Muscle of leg (tissue), 16 donors: ENCODE measurements at places on chromosomes 12 and 14.

DNA sequence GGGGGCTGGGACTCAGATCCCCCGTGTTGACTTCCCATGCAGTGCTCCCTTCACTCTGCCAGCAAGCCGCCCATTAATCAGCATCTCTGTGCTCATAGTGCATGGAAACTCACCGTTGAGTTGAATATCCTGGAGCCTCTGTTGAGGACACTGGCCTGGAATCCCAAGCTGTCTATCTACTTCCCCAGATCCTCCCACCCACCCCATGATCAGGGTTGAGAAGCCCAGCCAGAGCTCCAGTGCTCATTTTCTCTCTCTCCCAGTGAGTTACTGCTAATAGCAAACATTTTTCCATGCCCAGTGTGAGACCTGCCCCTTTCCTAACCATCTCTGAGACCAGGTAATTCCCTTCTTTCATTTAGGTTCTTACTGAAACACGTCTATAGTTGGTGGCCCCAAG lies 88.2 kb downstream of the SLC24A4 start:
- peaks cover 43% of the 10 kb centered on the region for H3K4me1 ChIP-seq
- H3K36me3 ChIP-seq = no peaks in the 10 kb centered on the region
- no peak overlapping the region for H3K4me3 ChIP-seq
- no peaks in the 10 kb centered on the region for H3K27me3 ChIP-seq
- no peak for DNase-seq

- peak; percentile 69 for DNase-seq
- no peaks in the 10 kb centered on the region for H3K36me3 ChIP-seq
- H3K4me3 ChIP-seq = peak overlapping the region; percentile 91
- H3K27me3 ChIP-seq = no peaks in the 10 kb centered on the region
Measured at GRCh38 chr12:67269633-67270573, 745 bp downstream of the CAND1 start.

DNA sequence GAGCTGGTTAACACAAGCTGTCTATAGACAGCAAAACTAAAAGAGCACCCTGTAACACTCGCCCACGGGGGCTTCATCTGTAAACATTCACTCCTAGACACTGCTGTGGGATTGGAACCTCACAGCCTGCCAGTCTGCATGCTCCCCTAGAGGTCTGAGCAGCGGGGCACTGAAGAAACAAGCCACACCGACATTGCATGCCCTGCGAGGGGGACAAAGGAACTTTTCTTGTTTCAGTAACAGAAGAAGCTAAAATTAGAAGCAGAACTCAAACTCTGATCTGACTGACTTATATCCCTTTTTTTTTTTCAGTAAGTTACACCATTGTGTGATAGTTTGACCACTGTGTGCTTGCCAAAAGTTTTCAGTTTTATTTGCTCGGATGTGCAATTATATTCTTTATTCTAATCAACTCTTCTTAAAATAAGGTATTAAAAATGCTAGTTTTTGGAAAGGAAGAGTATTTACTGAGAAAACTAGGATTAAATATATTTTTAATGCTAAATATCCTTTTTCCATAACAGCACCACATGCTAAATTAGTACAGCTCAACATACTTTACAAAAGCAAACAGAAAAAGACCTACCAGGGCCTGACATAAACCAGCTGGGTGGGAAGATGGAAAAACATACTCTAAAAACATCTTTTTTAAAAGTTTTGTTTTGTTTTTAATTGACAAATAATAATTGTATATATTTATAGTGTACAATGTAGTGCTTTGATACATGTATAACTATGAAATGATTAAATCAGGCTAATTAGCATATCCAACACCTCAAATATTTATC lies 100.2 kb downstream of the EPS8 start:
- peaks cover 5% of the 10 kb centered on the region for H3K4me1 ChIP-seq
- peak; percentile 43 for DNase-seq
- peak overlapping the region; percentile 66 for H3K27ac ChIP-seq
- H3K4me3 ChIP-seq = no peak overlapping the region
- H3K27me3 ChIP-seq = no peaks in the 10 kb centered on the region
- no peaks in the 10 kb centered on the region for H3K36me3 ChIP-seq

GRCh38 chr12:80162177-80162576 lies 62.8 kb downstream of the OTOGL start:
- H3K27me3 ChIP-seq = no peaks in the 10 kb centered on the region
- no peak for DNase-seq
- no peaks in the 10 kb centered on the region for H3K4me1 ChIP-seq
- H3K4me3 ChIP-seq = no peak overlapping the region

GRCh38 chr12:96143827-96144565 lies 50.2 kb upstream of the ELK3 start:
- H3K27me3 ChIP-seq = no peaks in the 10 kb centered on the region
- no peaks in the 10 kb centered on the region for H3K36me3 ChIP-seq
- no peak overlapping the region for H3K4me3 ChIP-seq
- no peak for DNase-seq
- peak overlapping the region; percentile 22 for H3K27ac ChIP-seq

DNA sequence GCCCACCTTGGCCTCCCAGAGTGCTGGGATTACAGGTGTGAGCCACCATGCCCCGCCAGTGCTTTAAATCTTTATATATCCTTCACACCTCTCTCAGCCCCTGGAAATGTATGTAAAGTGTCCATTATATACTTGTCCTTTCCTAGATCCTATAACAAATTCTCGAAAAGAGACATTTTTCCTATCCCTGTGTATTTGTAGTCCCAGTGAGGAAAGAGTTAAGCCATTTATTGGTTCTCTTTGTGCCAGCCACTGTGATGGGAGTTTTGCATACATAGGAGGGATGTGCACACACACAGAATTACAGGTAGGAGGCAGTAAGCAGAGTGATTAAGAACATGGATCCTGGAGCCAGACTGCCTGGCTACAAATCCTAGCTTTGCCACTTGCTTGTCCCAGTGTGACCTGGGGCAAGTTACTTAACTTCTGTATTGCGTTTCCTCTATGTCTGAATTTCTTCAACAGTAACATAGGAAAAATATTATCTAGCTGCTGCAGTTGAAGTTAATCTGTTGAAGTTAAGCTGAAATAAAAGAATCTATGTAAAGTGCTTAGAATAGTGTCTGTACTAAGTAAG lies 2.1 kb upstream of the RABGGTA start:
- no peak for DNase-seq
- H3K4me1 ChIP-seq = peaks cover 9% of the 10 kb centered on the region
- H3K27me3 ChIP-seq = no peaks in the 10 kb centered on the region
- no peak overlapping the region for H3K27ac ChIP-seq
- no peak overlapping the region for H3K4me3 ChIP-seq
- peaks cover 9% of the 10 kb centered on the region for H3K36me3 ChIP-seq

- H3K4me1 ChIP-seq = no peaks in the 10 kb centered on the region
- H3K36me3 ChIP-seq = no peaks in the 10 kb centered on the region
- DNase-seq = no peak
- no peak overlapping the region for H3K4me3 ChIP-seq
- H3K27me3 ChIP-seq = no peaks in the 10 kb centered on the region
Measured at GRCh38 chr12:128724468-128725046, 99.2 kb downstream of the SLC15A4 start.

GRCh38 chr12:94242901-94243300 lies 94.5 kb downstream of the PLXNC1 start:
- H3K4me1 ChIP-seq = peaks cover 10% of the 10 kb centered on the region
- H3K27me3 ChIP-seq = no peaks in the 10 kb centered on the region
- H3K36me3 ChIP-seq = no peaks in the 10 kb centered on the region
- no peak for DNase-seq
- H3K27ac ChIP-seq = no peak overlapping the region

- no peaks in the 10 kb centered on the region for H3K27me3 ChIP-seq
- H3K36me3 ChIP-seq = no peaks in the 10 kb centered on the region
- no peaks in the 10 kb centered on the region for H3K4me1 ChIP-seq
- H3K4me3 ChIP-seq = no peak overlapping the region
Measured at GRCh38 chr14:87573591-87573990, 419.4 kb downstream of the GALC start.

DNA sequence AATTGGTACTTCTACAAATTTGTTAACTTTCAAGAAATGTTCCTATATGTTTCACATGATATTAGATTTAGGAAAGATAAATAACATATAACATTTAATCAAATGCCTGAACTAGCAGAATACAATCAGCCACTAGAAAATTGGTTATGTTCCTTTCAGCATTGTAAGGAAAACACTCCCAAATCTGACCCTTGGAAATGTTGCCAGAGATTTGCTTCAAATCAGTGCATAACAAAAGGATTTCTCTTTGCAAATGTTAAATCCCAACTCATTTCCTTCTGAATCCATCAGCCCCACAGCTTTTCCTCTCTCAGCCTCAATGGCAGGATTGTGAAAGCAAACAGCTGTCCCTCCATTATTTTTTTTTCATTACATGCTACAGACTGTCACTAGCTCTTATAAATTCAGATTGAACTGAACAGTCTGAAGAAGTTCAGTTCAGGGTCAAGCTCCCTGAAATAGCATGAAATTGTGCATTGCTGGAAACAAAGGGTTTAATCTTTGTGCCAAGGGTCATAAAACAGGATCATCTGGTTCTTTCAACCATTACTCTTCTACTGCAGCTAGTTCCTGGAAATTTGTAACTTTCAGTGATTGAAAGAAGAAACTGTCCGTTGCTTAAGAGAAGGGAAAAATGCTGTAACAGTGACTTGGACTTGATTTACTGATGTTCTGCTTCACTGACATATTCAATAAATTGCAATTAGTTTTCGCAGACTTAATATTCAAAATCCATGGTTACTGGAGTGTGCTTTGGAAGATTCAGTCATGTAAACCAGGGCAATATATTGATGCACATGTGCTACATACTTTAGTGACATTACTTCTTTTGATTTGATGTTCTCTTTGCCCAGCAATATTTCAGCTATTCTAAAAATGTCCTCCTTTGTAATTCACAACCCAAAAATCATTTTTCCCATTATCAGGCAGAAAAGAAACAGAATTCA lies 246.4 kb downstream of the RPL10L start:
- no peaks in the 10 kb centered on the region for H3K27me3 ChIP-seq
- peak; percentile 85 for DNase-seq
- peak overlapping the region; percentile 4 for H3K27ac ChIP-seq
- no peaks in the 10 kb centered on the region for H3K4me1 ChIP-seq
- H3K36me3 ChIP-seq = no peaks in the 10 kb centered on the region
- no peak overlapping the region for H3K4me3 ChIP-seq

- H3K36me3 ChIP-seq = no peaks in the 10 kb centered on the region
- no peaks in the 10 kb centered on the region for H3K4me1 ChIP-seq
- no peaks in the 10 kb centered on the region for H3K27me3 ChIP-seq
- no peak for DNase-seq
Measured at GRCh38 chr12:78483767-78484315, 380.7 kb upstream of the SYT1 start.

- H3K27me3 ChIP-seq = no peaks in the 10 kb centered on the region
- H3K4me3 ChIP-seq = peak overlapping the region; percentile 37
- DNase-seq = peak; percentile 92
- H3K36me3 ChIP-seq = no peaks in the 10 kb centered on the region
- H3K27ac ChIP-seq = peak overlapping the region; percentile 87
Measured at GRCh38 chr12:3885277-3886094, 12.3 kb upstream of the PARP11 start.

GRCh38 chr12:91974541-91975085 lies 171.0 kb downstream of the BTG1 start:
- H3K27ac ChIP-seq = no peak overlapping the region
- H3K36me3 ChIP-seq = no peaks in the 10 kb centered on the region
- no peak overlapping the region for H3K4me3 ChIP-seq
- DNase-seq = no peak
- H3K4me1 ChIP-seq = no peaks in the 10 kb centered on the region

DNA sequence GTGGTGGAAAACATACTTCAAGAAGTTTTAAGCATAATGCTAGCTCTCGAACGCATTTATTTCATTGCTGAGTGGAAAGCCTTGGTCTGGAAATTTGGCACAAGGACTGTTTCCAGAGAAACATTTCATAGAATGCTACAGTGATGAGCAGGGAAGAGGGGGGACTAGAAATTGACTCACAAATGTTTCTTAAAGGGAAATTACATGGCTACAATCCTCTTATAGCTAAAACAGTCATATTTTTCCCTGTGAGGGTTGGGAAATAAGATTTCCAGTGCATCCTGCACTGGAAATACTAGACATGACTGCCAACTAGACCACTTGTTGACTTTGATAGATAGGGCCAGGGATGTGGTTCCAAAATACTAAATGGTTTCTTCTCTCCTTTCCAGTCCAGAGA lies 197.3 kb upstream of the RGS6 start:
- peaks cover 34% of the 10 kb centered on the region for H3K36me3 ChIP-seq
- H3K4me3 ChIP-seq = no peak overlapping the region
- no peaks in the 10 kb centered on the region for H3K27me3 ChIP-seq
- peak; percentile 95 for DNase-seq
- H3K27ac ChIP-seq = no peak overlapping the region
- no peaks in the 10 kb centered on the region for H3K4me1 ChIP-seq

- DNase-seq = no peak
- no peak overlapping the region for H3K4me3 ChIP-seq
- no peak overlapping the region for H3K27ac ChIP-seq
- no peaks in the 10 kb centered on the region for H3K4me1 ChIP-seq
- no peaks in the 10 kb centered on the region for H3K27me3 ChIP-seq
Measured at GRCh38 chr14:82441270-82441669, 907.6 kb upstream of the SEL1L start.

- DNase-seq = no peak
- H3K36me3 ChIP-seq = no peaks in the 10 kb centered on the region
- H3K27me3 ChIP-seq = peaks cover 28% of the 10 kb centered on the region
- no peak overlapping the region for H3K4me3 ChIP-seq
- no peak overlapping the region for H3K27ac ChIP-seq
Measured at GRCh38 chr12:79692860-79693577, 2.3 kb upstream of the PAWR start.

- H3K27ac ChIP-seq = peak overlapping the region; percentile 87
- H3K36me3 ChIP-seq = peaks cover 27% of the 10 kb centered on the region
- peaks cover 16% of the 10 kb centered on the region for H3K4me1 ChIP-seq
- H3K27me3 ChIP-seq = no peaks in the 10 kb centered on the region
Measured at GRCh38 chr14:90397425-90398314, 841 bp downstream of the CALM1 start.

DNA sequence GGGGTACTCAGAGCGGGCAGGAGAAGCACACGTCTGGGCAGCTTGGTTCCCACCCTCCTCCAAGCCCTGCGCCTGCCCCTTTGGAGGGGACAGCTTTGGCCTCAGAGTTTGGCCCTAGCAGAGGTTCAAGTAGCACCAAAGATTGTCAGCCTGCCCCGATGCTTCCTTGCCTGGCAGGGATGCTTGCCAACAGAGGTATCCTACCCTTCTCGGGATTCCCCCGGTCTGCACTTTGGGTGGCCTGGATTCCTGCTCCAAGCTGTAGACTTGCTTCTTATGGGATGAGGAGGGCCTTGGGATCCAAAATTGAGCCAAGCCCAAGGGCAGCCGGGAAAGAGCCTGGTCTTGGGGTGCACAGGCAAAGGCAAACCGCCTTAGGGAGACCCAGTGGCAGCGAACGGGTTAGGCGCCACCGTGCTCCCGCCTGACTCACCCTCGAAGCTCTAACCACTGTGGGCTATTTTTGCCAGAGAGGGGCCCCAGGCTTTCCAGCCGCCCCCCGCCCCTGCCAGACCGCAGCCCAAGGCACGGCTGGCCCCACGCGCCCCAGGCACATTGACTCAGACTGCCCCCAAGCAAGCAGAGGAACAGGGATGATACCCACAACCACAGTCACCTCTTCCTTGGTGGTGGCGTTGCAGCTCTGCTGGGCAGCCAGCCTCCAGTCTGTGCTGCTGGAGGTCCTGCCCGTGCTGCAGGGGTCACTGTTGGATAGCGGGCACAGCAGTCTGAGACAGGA lies 847 bp upstream of the WNT10B start:
- peaks cover 94% of the 10 kb centered on the region for H3K27me3 ChIP-seq
- H3K4me3 ChIP-seq = no peak overlapping the region
- H3K36me3 ChIP-seq = no peaks in the 10 kb centered on the region
- no peak for DNase-seq
- H3K27ac ChIP-seq = no peak overlapping the region

GRCh38 chr12:94033101-94033500 lies 115.3 kb upstream of the PLXNC1 start:
- no peaks in the 10 kb centered on the region for H3K36me3 ChIP-seq
- H3K4me3 ChIP-seq = no peak overlapping the region
- H3K27ac ChIP-seq = no peak overlapping the region
- DNase-seq = no peak
- H3K27me3 ChIP-seq = no peaks in the 10 kb centered on the region
